ENCODE measurements at places on chromosomes 2 and 18.

DNA sequence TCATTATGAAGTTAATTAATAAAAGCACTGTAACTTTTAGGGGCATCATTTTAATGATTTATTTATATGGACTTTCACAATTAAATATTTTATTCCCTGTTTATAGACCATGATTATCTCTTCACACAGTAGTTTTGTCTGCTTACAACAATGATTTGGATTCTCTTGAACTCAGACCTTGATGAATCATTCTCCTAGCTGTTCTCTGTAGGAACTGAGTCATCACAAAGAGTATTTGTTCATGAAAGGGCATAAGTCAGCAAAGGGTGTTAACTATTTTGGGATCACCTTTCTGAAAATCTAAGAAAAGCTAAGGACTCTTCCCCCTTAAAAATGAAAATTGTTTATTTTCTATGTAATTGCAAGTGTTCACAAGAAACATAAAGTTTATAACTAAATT lies 461.1 kb upstream of the UBE2E3 start:
- DNase-seq, result no peak

DNA sequence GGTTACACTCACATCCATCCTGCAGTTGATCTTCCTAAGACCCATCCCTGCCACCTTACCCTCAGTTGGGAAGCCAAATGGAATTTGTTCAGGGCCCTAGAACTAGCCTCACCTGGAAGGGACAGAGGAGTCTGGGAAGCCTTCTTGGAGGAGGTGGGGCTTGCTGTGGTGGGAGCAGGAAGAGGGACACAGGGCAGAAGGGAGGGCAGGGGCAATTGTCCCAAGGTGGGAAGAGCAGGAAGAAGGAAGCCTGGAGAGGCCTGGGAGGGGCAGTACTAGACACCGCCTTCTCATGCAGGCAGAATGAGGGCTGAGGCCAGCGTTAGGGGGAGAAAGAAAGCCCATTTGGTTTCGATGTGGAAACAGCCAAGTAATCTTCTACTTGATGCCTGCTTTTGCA lies 34.1 kb upstream of the ASPRV1 start:
- DNase-seq, result no peak

GRCh38 chr2:64119369-64119768 lies 24.9 kb downstream of the PELI1 start:
- DNase-seq, result no peak

GRCh38 chr2:153133716-153134115 lies 344.8 kb downstream of the RPRM start:
- DNase-seq, result no peak

DNA sequence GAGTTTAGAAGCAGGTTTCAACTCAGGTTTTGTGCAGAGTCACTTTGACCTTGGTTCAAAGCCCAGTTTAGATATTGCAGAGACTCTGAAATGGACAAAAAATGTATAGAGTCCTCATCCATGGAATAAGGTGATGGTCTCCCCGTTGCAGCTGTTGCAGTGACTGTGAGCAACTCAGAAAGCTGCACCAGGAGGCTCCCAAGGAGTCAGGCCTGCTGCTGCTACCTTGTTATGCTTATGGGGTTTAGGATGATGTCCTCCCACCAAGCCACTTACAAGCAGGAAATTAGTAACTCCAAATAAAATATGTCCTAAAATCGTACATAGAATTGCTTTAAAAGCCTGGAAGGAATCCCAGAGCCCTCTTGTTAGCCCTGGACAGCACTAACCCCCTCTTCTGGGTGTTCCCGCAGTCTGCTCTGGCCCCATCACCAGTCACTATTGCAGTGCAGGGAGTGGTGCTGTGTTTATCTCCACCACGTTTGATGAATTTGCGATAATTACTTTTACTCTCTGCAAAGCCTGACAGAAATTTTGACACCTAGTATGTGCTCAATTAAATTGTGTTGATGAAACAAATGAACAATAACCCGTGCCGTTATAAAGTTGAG lies 189.0 kb downstream of the CNTNAP5 start:
- no peak for DNase-seq

DNA sequence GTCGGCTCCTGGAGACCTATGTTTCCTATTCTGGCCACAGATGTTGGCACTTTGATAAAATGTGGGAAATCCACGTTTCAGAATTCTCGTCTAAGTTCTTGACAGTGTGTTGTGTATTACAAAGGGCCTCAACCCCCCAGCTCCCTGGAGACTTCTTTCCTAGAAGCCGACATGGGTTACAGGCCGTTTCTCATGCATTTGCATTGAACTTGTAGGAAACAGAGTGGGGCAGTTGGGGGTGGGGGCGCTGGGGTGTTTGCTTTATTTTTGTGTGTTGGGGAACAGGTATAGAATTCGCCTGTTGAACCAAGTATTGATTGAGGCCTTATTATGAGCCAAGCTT lies 104.0 kb downstream of the CABLES1 start:
- no peak for DNase-seq

All from endothelial cell (in vitro differentiated cells).